ENCODE measurements at places on chromosomes 5 and 9. TPM values are rescaled to one million over a fixed set of nuclear protein-coding genes. Genes with fewer than 3 reads are reported as not detected.

Gene PCDHGA10
- polyA plus RNA-seq = 3.1 TPM

Gene SPINK13
- 0.40 TPM for polyA plus RNA-seq

Gene ECSCR
- 26.3 TPM for polyA plus RNA-seq

Gene FGF10
- polyA plus RNA-seq = 10.4 TPM

Gene IFNA21
- 0.15 TPM for polyA plus RNA-seq

Gene AGXT2
- polyA plus RNA-seq = 52.4 TPM

Gene ARID3C
- polyA plus RNA-seq = not detected

Gene MCIDAS
- polyA plus RNA-seq = not detected

Gene DEPDC1B
- polyA plus RNA-seq = 29.6 TPM

Gene ENG
- polyA plus RNA-seq = 91.7 TPM

Gene CDX1
- 0.40 TPM for polyA plus RNA-seq

Gene PRRT1B
- 0.23 TPM for polyA plus RNA-seq

Gene PCA3
- 0.19 TPM for polyA plus RNA-seq

Gene AK8
- polyA plus RNA-seq = 3.8 TPM

Gene FREM1
- polyA plus RNA-seq = 184 TPM

Gene CER1
- 1.8 TPM for polyA plus RNA-seq

Gene GFRA3
- polyA plus RNA-seq = 4.4 TPM

Gene IL9
- polyA plus RNA-seq = not detected

Gene PHYHD1
- 39.0 TPM for polyA plus RNA-seq

Gene CCL27
- 1.1 TPM for polyA plus RNA-seq

Gene ARSK
- polyA plus RNA-seq = 16.8 TPM

Gene CCNB1
- 93.5 TPM for polyA plus RNA-seq

Gene PCDHB16
- 4.9 TPM for polyA plus RNA-seq

Gene BHMT2
- 57.7 TPM for polyA plus RNA-seq

Gene PDE6A
- 0.11 TPM for polyA plus RNA-seq

Gene FRRS1L
- polyA plus RNA-seq = 2.6 TPM

Data from left renal pelvis (tissue), 4 donors.